ENCODE measurements at places on chromosomes 4 and X.

- DNase-seq = no peak
Measured at GRCh38 chrX:18861511-18861910, 122.4 kb downstream of the PHKA2 start.

DNA sequence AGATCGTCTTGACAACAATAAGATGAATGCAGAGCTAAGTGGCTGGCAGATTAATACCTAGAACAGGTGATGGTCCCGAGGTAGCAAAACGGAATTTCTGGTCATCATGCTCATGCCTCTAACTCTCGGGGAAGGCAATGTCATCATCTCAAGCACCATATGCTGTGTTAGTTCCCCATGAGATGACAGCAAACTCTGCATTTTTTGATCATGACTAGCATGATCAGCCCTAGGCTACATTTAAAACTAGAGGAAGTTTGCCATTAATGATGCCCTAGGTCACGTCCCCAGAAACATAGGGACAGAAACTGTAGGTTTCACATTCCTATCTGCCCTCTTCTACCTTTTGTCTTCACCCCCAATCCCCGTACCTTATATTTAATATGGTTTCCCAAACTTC is 11.6 kb downstream of the LPAR4 start:
- no peak for DNase-seq

DNA sequence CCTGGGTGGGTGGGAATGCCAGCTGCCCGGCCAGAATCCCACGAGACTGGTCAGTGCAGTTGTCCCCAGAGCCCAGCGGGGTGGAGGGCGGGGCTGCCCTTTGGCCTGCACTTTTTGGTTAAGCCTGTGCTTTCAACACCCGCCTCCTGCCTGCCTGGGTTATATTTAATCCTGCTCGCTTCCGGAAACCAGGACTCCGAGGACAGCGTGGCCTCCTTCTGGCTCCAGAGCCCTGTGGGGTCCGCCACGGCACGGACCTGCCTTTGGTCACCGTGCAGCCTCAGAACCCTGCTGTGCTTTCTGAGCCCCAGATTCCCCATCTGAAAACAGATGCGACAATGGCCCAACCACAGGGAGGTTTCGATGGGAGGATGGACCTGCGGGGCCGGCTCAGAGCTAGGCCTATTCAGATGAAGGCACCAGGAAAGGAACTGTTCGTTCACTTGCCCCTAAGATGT is 29.4 kb upstream of the KIAA0232 start:
- DNase-seq = no peak

DNA sequence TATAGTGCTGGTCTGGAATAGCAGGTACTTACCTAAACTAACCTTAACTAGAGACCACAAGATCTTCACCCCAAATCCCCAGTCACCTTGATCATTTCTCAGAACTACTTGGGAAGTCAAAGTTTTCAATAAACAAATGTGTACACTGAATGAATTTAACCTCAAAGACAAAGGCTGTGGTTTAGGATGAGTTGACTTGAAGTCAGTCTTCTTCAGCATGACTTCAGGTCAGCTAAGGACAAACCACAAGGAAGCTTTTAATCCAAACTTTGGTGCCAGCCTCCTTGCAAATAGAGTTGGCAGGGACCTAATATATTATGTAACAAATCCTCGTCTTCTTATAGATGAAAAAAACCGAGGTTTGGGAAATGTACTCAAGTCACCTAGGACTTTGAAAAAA is 21.2 kb upstream of the VCX2 start:
- no peak for DNase-seq

DNA sequence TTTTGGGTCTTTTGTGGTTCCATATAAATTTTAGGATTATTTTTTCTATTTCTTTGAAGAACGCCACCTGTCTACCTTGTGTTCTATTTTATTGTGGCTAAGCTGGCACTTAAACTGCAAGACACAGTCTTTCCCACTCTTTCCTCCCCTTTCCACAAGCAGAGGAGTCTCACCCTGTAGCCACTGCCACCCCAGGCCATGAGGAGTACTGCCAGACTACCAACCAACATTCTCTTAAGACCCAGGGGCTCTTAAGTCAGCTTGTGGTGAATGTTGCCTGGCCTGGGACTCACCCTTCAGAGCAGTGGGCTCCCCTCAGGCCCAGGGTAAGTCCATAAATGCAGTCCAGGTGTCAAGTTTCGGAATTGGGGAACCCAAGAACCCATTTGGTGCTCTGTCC is 58.0 kb upstream of the FMR1 start:
- DNase-seq = no peak

GRCh38 chr4:184397516-184398163 is 76.7 kb downstream of the IRF2 start:
- DNase-seq = no peak

GRCh38 chr4:77193511-77194102 is 36.6 kb downstream of the CCNG2 start:
- no peak for DNase-seq
